ENCODE measurements at places on chromosomes 3 and 15. TPM values are rescaled to one million over a fixed set of nuclear protein-coding genes. Genes with fewer than 3 reads are reported as not detected.

The MYL3 gene
- 0.51 TPM for total RNA-seq

- DNase-seq = no peak
Measured at GRCh38 chr15:96736384-96736783, 405.9 kb downstream of the NR2F2 start.

GRCh38 chr15:55108858-55109518, 87.8 kb downstream of the RSL24D1 start:
- DNase-seq = peak; percentile 71

- no peak for DNase-seq
Measured at GRCh38 chr15:97947465-97948260, 12.8 kb upstream of the ARRDC4 start.

DNA sequence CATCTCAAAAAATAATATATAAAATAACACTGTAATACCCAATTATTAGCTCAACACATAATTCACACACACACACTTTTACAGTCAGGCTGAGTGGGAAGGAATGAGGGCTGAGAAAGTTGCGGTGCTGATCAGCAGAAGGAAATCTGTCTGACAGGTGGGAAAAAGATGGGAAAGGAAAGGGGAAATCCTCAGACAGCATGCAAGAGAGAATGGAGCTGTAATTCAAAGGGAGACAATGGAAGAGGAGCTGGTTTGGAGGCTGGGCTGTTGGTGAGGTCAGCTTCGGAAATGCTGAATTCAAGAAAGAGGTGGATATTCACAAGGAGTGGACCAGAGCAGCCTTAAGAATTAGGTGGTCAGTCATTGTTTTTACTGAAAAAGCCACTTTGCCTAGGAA, 121.6 kb upstream of the LMOD3 start:
- no peak for DNase-seq

- DNase-seq = no peak
Measured at GRCh38 chr15:95300958-95301357, 1029.5 kb upstream of the NR2F2 start.

The ZNF35 gene
- 4.9 TPM for total RNA-seq

DNA sequence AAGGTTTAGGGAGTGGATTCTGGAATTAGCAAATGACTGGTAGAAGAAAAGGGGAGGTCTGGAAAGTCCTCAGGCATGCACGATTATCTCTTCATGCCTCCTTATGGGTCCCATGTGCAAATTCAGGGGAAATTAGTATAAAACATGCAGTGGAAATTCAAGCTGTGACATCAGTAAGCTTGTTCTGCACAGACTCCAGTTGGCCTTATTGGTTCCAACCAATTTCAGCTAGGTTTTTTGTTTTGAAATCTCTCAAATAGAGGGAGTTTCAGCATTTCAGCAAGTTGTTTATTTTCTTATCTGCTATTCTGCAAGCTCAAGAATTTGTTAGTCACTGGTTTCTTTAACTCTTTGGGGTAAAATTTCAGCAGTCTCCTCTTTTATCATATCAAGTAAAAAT, 774 bp upstream of the TMCO5A start:
- no peak for DNase-seq

DNA sequence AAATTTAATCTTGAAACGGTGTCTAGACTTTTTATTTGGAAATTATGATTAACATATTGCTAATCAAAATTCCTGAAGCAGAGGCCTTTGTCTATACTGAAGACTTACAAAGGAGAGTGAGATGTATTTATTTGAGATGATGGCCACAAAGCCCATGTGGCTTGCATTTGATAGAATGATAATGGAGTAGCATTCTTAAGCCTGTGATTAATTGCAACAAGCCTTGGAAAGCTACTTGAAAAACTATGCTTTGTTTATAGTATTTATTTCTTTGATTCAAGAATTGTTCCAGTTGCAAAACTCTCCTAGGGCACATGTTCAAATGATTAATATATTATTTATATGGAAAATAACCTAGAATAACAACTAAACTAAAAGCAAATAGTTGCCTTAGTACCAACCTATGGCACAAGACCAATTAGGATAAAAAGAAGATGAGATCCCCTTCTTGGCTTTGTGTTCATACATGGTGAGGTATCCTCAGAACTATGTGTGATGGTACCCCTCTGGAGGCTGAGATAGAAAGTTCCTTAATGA, 244.1 kb upstream of the TBL1XR1 start:
- no peak for DNase-seq

- no peak for DNase-seq
Measured at GRCh38 chr15:29596266-29596665, 226.0 kb downstream of the TJP1 start.

GRCh38 chr3:52406791-52407510, 38.0 kb downstream of the SEMA3G start:
- DNase-seq = no peak

Data from liver (tissue), 10 donors.